Left cardiac atrium (tissue), 4 donors: ENCODE measurements at places on chromosomes 6 and 20. TPM values are rescaled to one million over a fixed set of nuclear protein-coding genes. Genes with fewer than 3 reads are reported as not detected.

The BPIFB6 gene
- total RNA-seq: not detected

- no peak for DNase-seq
Observed at GRCh38 chr6:141552463-141552862, 580.3 kb upstream of the GJE1 start.

- DNase-seq: no peak
Observed at GRCh38 chr20:23509247-23509913, 18.5 kb downstream of the CST8 start.

GRCh38 chr6:134379076-134379475 is 61.2 kb upstream of the SGK1 start:
- no peak for DNase-seq

- no peak for DNase-seq
Observed at GRCh38 chr6:149248693-149249369, 68.7 kb upstream of the TAB2 start.

The SERINC1 gene
- total RNA-seq: 191 TPM

- DNase-seq: no peak
Observed at GRCh38 chr6:150929416-150929815, 63.9 kb downstream of the MTHFD1L start.
